ENCODE measurements at places on chromosomes 16 and 17.

GRCh38 chr16:72139908-72140307, 32.0 kb downstream of the PMFBP1 start:
- no peak for DNase-seq

DNA sequence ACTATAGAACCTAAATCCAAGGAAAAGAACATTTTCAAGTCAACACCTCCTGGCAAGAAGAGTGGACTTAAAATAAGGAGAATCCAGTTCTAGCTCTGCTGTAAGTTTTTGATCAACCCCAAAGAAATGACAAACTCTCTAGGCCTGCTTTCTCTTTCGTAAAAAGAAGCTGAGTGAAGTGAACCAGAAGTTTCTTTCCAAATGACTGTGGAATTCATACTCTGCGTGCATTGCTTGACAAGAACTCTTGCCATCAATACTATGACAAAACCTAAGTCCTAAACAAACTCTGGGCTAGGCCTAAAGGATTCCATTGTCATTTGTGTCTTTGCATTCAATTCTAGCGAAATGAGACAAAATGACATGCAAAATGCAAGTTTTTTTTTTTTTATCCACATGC, 187.5 kb upstream of the SOX9 start:
- DNase-seq: no peak

GRCh38 chr17:19770985-19771735, 23.1 kb upstream of the ALDH3A1 start:
- no peak for DNase-seq

DNA sequence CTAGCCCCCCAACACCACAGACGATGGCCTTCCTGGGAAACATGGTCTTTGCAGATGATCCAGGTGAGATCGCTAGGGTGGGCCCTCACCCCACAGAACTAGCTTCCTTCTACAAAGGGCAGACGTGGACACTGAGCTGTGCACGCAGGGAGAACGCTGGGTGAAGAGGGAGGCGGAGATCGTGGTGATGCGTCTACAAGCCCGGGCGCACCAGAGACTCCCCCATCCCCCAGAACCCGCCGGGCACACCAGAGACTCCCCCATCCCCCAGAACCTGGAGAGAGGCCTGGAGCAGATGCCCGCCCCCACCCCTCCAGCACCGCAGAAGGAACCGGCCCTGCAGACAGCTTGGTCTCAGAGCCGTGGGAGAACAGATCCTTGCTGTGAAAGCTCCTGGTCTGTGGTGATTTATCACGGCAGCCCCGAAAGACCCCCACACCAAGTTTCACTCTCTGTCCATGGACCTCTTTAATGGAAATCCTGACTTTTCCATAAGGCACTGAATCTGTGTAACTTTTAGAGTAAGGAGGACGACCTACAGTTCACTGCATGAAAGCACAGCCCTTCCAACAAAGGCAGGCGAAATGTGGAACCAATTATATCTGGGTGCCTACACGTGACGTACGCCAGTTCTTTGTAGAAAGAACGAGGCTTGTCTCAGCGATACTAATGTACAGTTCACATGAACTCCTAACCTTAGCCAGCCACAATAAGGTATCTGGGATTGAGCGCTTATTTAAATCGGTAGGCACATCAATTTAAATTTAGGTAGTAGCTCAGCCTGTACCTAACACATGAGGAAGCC, 88.5 kb downstream of the ANKRD11 start:
- no peak for DNase-seq

- DNase-seq: no peak
These were observed 3.5 kb upstream of the CA5A start for GRCh38 chr16:87939562-87940423.
